ENCODE measurements at places on chromosomes 16 and 17. TPM values are rescaled to one million over a fixed set of nuclear protein-coding genes. Genes with fewer than 3 reads are reported as not detected.

GRCh38 chr17:1912146-1912545 is 82.3 kb downstream of the RPA1 start:
- no peak for DNase-seq

- no peak for DNase-seq
Observed at GRCh38 chr16:72860726-72861562, 187.0 kb downstream of the ZFHX3 start.

- no peak for DNase-seq
Observed at GRCh38 chr17:78473951-78474613, 95.6 kb downstream of the PGS1 start.

The MEIOB gene
- 0.10 TPM for total RNA-seq

DNA sequence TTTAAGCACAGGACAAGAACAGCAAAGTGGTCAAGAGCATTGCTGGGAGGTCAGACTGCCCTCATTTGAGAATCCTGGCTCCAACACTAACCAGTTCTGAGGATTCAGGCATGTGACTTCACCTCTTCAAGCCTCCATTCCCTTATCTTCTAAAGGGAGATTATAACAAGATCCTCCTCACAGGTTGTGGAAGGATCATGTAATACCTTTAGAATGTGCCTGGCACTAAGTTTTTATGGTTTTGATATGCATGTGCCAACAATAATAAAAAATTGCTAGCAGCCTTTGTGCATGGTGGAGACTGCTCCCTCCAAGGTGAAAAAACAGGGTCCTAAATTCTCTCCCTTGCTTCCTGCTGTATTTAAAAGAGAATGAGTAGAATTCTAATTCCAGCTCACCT is 36.0 kb upstream of the ADAMTS18 start:
- no peak for DNase-seq

DNA sequence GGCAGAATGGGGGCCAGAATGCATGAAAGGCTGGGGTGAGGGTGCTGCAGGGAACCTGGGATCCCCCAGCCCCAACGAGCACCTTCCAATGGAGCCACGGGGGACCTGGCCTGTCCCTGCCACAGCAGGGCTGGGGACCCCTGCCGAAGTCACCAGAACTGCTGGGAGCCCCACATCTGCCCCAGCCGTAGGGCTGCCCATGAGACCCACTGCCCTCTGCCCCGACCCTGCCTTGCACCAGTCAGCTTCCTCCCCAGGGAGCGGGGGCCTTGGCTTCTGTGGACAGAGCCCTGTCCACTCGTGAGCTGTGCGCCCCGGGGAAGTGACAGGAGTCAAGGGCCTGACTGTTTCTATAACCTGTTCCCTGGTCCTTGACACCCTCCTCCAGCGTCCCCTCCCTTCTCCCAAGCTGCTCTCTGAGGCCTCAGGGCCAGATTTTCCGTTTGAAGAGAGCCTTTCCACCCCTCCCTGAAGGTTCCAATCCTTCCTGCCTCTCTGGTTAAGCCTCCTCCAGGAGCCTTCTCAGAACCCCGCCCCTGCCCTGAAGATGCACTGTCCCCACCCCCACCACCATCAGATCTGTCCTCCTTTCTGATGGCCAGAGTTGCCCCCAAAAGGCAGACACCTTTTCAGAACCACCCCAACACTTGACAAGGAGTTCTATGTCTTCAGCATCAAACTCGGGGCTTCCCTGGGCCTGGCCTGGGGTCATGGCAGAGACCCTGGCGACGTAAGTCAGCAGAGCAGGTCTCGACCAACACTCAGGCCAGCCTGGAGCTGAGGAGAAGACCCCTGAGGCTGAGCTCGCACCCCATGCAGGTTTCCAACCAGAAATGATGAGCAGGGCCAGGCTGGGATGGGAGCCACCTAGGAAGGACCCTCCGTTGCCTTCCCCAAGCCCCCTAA is 10.7 kb upstream of the PRR29 start:
- DNase-seq = no peak

GRCh38 chr16:75024594-75024993 is 25.8 kb downstream of the ZNRF1 start:
- DNase-seq = no peak

The PYY gene
- total RNA-seq = not detected

DNA sequence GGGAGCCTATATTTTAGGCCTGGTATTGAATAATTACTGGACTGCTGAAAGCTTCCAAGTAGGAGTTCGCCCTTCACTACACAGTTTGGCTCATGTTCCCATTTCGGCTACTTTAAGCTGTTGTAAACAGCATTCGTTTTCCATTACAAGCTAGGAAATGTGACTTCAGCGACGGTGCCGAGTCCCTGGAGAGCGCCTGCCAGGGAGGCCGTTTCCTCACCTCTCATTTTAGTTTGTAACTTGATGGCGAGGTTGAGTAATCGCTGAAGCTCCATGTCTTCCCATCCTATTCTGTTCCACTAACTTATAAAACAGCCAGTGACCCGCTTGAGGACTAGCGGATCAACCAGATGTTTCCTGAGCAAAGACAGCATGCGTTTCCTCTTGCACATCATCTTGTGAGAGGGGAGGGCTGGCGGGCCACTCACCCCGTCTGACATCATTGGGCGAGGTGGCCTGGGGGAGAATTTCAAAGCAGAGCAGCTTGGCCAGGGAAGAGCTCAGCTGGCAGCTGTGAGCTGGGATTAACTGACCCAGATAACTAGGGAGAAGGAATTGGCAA is 32.9 kb downstream of the PCTP start:
- no peak for DNase-seq

The TBC1D28 gene
- not detected for total RNA-seq

GRCh38 chr17:8031261-8031661 is 7.6 kb upstream of the ALOX15B start:
- no peak for DNase-seq

DNA sequence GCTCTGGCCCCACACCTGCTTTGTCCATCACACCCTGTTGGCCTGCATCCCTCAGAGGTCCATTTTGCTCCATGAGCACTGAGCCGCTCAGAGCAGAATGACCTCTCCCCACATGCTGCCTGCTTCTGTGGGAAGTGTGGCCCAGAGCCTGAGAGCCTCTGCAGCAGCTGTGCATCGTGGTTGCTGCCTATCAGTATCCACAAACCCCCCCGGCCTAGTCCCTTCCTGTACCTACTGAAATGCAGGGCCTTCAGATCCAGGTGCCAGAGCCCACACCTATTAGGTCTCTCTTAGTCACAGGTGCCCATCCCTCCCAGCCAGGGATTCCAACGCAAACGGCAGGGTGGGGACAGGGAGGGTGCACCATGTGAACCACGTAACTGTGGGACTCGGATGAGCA is 16.6 kb upstream of the TRPV3 start:
- no peak for DNase-seq

- DNase-seq = no peak
Observed at GRCh38 chr17:42819939-42820535, 4.0 kb downstream of the BECN1 start.

The OR3A3 gene
- not detected for total RNA-seq

The HEXIM2 gene
- 1.3 TPM for total RNA-seq

GRCh38 chr17:10196941-10197340 is 1.5 kb downstream of the GAS7 start:
- DNase-seq = no peak

GRCh38 chr16:80554033-80554432 is 13.2 kb downstream of the DYNLRB2 start:
- no peak for DNase-seq

DNA sequence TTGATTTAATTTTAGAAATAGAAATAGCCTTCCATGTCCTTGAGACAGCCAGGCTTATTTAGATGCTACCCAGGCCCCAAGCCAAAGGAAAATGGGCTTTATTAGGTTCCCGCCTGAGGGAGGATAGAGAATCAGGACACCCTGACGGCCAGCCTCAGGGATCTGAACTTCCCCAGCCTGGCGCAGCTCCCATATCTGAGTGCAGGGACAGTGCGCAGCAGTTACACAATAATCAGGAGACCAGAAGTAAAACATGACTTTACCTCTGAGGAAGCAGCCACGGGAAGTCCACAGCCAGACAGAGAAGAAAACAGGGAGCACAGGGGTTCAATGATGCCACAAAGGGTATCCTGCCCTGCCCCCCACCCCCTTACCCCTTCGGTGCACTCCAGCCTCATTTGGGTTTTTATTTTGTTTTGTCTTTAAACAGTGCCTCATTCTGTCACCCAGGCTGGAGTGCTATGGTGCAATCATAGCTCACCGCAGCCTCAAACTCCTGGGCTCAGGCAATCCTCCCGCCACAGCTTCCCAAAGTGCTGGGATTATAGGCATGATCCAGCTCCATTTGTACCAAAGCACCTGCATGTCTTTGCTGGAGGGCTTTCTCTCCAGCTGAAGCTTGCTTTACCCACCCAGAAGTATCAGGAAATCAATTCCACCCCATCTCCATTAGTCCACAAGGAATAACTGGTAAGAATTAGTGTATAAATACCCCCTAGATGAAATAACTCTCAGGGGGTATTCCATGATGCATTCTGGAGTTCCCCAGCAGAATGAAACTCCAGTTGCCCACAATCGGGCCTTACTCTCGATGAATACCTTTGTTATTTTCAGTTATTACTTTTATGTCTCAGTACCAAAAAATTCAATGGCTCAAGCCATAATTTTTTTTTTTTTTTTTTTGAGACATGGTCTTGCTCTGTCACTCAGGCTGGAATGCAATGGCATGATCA is 21.9 kb downstream of the ORC6 start:
- DNase-seq = no peak

The PYDC1 gene
- not detected for total RNA-seq

- DNase-seq = no peak
Observed at GRCh38 chr17:39667262-39667944, 850 bp upstream of the PNMT start.

DNA sequence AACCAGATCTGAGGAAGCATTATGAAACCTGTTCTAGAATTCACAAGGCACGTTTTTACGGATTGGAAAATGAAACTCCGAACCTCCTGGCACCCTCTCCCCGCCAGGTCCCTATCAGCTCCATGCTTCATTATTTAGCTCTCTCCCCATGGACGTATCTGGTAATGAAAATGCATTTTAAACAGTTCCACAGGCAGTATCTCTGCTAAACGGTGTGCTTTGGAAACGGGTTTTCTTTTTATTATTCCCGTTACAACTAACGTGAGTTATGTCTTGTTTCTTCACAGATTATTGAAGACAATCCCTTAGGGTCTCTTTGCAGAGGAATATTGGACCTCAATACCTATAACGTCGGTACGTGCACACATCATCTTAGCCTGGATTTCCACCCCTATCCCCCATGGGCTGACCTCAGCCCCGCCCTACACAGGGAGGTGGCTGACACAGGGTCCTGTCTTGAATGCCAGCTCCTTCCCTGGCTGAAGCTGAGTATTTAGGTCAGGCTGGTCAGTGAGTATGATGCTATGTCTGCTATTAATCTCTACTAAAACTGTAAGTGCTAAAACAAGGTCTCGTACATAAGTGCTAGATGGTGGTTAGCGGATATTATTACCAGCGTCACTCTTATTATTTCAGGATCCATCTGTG is 82.9 kb downstream of the SDR42E1 start:
- DNase-seq = no peak

- no peak for DNase-seq
Observed at GRCh38 chr17:351875-352420, 659 bp downstream of the RPH3AL start.

- DNase-seq = no peak
Observed at GRCh38 chr16:15548482-15548891, 94.5 kb downstream of the MARF1 start.

DNA sequence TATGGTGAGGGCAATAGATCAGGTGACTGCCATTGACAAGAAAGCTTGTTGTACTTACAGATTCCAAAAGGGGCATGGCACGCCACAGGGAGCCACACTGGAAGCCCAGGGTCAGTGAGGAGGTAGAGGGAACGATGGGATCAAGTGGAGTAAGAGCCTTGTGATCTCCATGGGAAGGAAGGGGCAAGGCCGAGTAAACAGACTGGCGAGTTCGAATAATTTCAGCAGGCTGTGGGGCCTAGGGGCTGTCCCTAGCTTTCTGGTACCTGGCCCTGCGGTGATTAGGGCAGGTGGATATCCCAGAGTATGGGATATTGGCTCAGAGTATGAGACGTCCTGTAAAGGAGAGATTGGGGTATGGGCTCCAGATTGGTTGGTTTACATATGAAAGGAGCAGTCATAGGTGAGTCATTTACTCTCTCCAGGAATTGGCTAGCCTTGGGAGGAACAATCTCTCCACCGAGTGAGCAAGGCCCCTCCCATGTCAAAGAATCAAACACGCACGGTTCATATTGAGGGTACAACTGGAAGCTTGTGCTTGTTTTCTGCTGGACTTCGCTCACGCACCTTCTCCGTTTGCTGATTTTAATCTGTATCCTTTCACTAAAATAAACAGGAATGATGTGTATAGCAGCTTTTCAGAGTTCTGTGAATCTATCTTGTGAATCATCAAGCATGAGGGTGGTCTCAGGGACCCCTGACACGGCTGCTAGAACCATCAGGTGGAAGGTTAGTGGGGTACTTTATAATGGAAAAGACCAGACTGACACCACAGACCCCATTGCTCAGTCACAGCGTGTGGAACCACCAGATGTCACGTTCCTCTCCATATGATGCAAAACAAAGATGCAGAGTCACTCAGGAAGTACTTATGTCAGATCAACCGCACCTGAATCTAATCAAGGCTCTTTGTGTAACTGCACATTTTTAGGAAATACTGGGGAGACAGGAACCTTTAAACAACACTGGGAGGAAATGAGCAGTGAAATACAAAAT is 27.9 kb downstream of the GABARAPL2 start:
- peak; percentile 58 for DNase-seq

- no peak for DNase-seq
Observed at GRCh38 chr16:3171181-3171854, 16.7 kb upstream of the OR1F1 start.

The TANGO6 gene
- 6.3 TPM for total RNA-seq

DNA sequence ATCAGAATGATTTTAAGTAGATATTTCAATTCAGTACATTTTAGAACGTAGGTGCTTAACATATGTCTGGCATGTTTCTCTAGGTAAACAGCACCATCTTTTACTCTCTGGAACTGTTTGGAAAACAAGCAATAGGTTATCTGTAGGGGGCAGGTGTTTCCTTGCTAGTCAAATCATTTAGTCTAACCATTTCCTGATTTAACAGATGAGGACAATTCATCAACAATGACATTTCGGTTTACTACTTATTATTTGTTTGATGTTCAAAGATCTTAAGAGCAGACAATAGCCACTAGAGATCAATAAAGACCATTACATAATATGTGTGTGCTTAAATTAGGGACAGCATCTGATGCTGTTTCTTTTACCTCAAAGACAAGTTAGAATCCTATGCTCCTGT is 173.1 kb downstream of the CEP112 start:
- DNase-seq = peak; percentile 5

GRCh38 chr16:80230328-80231120 is 310.3 kb upstream of the DYNLRB2 start:
- DNase-seq = no peak

The TBC1D10B gene
- 47.8 TPM for total RNA-seq

Data from glomerular endothelial cell (primary cell).